IPS DF 19.7 (cell line): ENCODE measurements at places on chromosomes 6 and 20.

GRCh38 chr6:10908228-10908627, 21.4 kb downstream of the SYCP2L start:
- DNase-seq: no peak

DNA sequence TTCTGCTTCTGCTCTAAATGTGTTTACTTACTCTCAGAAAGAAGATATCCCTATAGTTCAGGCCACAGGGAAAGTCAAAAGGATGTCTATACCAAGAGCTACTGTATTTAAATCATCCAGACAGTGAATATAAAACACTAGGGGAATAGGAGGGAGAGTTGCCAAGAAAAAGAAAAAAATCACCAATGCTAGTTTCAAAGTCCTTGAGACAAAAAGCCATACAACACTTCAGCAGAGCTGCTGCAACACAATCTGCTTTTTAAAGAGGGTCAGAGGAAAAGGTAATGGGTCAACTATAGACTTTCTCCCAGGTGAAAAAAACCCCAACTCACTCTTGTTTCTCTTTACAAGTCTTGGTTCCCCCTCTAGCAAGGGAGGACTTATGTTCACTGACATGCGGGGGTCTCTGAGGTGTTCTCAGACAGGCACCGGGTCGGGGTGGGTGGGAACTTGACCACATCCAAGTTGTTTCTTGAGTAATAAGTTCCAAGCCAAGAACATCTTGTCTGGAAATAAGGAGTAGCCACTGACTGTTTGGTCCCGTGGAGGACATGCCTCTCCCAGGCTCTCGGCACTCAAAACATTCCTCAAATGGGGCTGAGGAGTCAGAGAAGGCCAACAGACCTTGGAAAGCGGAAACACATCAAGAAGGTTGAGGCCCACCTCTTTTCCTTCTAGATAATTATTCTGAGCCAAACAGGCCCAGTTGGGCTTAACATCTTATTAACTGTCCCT, 47.7 kb downstream of the GJA10 start:
- DNase-seq: no peak

GRCh38 chr6:17855381-17855780, 132.1 kb downstream of the KIF13A start:
- DNase-seq: no peak

- no peak for DNase-seq
Observed at GRCh38 chr20:13008761-13009681, at the start of gene SPTLC3. TSS of gene SPTLC3 (plus strand) at chr20:13008972. CDS start at chr20:13009268, 296 bp downstream.

- no peak for DNase-seq
Observed at GRCh38 chr6:31193206-31193605, 22.7 kb upstream of the POU5F1 start.

GRCh38 chr6:360764-361373, 30.7 kb upstream of the IRF4 start:
- DNase-seq: no peak

GRCh38 chr20:35735826-35736470, 6.1 kb downstream of the RBM39 start:
- DNase-seq: no peak
